Activated naive CD8-positive, alpha-beta T cell treated with anti-CD3 and anti-CD28 coated beads, Interleukin-2, amount 50 U/mL, for 24 hours (primary cell): ENCODE measurements at places on chromosomes 16 and 17.

GRCh38 chr17:2237521-2237921 lies 66.1 kb downstream of the SMG6 start:
- no peak for DNase-seq

GRCh38 chr16:51149721-51150164 lies 1.3 kb downstream of the SALL1 start:
- no peak for DNase-seq

GRCh38 chr17:4375039-4375748 lies 8.7 kb upstream of the UBE2G1 start:
- DNase-seq, result peak; percentile 70

- DNase-seq, result no peak
Observed at GRCh38 chr17:34377078-34377823, 14.2 kb upstream of the CCL1 start.

GRCh38 chr17:52140601-52141000 lies 17.9 kb downstream of the CA10 start:
- DNase-seq, result no peak

DNA sequence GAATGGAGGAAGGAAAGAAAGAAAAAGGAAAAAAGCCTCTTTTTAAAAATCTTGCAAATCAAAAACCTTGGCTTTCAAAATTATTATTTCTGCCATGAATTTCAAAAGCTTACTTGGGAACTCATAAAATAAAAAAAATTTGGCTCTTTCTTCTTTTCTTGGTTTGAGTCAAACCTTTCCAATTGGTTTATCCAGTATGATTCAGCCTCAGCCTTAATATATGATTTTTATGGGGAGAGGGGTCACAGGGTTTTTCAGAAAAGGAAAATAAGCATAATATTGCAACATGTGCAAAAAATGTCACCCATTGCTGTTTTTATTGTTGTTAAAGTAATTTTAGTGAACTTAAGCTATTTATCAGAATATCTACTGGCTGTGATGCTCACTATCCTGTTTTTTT lies 31.2 kb upstream of the HAPSTR1 start:
- DNase-seq, result no peak

GRCh38 chr17:21303441-21304065 lies 19.0 kb downstream of the MAP2K3 start:
- no peak for DNase-seq

DNA sequence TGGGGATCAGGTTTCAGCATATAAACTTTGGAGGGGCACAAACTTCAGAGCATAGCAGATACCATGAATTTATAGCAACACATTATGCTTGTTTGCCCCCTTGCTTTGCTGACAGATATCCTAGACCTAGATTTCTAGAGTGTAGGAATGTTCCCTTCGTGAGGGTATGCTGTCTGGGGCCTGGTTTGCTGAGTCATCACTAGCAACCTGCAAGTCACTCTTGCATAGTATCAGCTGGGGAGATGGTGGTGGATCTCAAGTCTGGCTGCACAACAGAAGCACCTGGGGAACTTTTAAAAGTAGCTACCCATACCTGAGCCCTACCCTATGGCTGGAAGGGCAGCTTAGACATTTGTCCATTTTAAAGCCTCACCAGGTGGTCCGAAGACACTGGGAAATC lies 22.3 kb upstream of the HSBP1 start:
- DNase-seq, result no peak
